HS-27A (cell line): ENCODE measurements at places on chromosomes 2 and 18.

- DNase-seq = no peak
These were observed 11.9 kb upstream of the AGFG1 start for GRCh38 chr2:227460070-227460485.

GRCh38 chr2:177952151-177952550 is 120.4 kb downstream of the PDE11A start:
- DNase-seq = no peak

- DNase-seq = no peak
These were observed 112.8 kb downstream of the ZNF516 start for GRCh38 chr18:76382275-76382674.

DNA sequence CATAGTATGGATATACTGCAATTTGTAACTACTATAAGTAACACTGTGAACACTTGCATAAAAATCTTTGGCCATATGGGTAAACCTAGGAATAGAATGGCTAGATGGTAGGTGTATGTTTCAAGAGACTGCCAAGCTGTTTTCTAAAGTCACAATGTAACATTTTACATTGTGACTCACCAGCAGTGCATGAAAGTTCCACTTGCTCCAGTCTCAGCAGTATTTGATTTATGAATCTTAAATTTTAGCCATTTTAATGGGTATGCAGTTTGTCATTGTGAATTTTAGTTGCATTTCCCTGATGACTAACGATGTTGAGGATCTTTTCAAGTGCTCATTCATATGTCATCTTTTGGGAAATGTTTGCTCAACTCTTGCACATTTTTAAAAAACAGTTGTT is 86.1 kb downstream of the FARSB start:
- no peak for DNase-seq

- no peak for DNase-seq
These were observed 80.7 kb downstream of the PTPN2 start for GRCh38 chr18:12803069-12803936.

DNA sequence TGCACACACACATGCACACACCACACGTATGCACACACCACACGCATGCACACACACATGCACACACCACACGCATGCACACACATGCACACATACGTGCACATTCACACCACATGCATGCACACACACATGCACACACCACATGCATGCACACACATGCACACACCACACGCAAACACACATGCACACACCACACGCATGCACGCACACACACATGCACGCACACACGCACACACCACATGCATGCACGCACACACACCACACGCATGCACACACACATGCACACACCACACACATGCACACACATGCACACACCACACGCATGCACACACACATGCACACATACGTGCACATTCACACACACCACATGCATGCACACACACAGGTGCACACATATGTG is 169.8 kb upstream of the SALL3 start:
- no peak for DNase-seq

- DNase-seq = no peak
These were observed 115.4 kb downstream of the KYNU start for GRCh38 chr2:142992840-142993239.

GRCh38 chr2:207944979-207945600 is 80.2 kb downstream of the PLEKHM3 start:
- DNase-seq = no peak

DNA sequence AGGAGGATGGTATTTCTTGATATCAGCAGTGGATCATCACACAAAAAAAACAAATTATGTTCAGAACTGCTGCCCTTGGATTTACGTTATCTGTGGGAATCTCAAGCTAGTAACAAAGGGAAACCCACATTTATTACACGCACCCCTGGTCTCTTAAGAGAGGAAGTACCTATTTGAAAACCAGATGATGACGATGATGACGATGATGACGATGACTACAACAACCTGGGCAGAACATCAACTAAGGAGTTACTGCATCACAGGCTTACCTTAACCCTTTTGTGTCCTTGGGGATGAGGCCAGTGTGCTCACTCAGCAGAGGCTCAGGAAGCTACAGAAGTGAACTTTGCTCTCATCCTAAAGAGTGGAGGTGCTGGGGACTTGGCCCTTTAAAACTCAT is 169.4 kb downstream of the FSHR start:
- DNase-seq = no peak

DNA sequence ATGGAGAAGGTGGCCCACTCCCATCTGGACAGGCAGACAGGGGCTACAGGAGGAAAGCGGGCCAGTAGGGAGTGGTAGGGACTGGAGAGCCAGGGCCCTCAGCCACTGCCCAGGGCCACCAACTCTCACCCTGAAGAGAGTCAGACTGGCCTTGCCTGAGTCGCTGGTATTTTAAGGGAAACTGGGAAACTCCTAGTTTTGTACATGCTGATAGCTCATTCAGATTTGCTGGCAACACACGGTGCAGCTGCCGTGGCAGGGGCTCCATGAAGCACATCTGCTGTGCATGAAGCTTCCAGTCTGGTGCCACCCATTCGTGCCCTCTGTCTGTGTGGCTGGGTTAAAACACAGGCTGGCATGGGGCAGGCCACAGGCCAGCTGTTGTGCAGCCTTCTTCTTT is 137.3 kb upstream of the GLI2 start:
- DNase-seq = no peak

DNA sequence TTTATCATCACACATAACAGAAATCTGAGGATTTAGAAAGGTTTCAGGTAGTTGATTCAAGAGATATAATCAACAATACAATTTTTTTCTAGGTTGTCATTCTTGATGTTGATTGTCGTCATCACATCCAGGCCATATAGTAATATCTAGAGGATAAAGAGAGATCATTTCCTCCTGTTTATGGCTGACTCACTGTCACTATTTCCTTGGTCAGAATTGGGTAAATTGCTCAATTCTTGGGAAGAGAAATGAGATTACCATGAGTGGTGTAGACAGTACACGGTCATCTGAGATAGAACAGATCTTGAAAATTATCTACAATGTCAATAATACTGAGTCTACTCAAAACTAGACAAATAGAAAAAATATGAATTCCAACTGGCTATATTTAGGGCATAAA is 78.8 kb downstream of the ZNF804A start:
- DNase-seq = no peak

GRCh38 chr2:10778724-10779115 is 33.9 kb downstream of the PDIA6 start:
- no peak for DNase-seq

- no peak for DNase-seq
These were observed 105.5 kb upstream of the GLI2 start for GRCh38 chr2:120630031-120630701.

GRCh38 chr2:7745369-7745768 is 828.2 kb downstream of the RNF144A start:
- DNase-seq = no peak

DNA sequence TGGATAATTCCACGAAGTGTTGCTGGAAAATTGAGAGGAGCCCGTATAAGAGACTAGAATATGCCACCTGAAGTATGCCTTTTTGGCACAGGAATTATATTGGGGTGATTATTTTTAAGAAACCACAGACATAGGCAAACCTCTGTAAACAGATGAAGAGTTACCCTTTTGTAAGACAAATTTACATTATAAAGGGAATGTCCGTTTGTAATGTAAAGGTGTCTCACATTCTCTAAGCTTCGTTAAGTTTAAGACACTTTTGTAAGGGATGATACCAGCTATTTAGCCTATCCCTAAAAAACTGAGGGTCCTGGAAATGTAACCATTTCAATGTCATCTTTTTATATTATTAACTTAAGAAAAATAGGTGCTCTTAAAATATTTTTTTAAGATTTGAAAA is 432.8 kb upstream of the SYT4 start:
- no peak for DNase-seq

- DNase-seq = no peak
These were observed 181.7 kb upstream of the ETAA1 start for GRCh38 chr2:67215214-67216055.

- DNase-seq = no peak
These were observed 340.4 kb downstream of the NRXN1 start for GRCh38 chr2:50691513-50691912.

DNA sequence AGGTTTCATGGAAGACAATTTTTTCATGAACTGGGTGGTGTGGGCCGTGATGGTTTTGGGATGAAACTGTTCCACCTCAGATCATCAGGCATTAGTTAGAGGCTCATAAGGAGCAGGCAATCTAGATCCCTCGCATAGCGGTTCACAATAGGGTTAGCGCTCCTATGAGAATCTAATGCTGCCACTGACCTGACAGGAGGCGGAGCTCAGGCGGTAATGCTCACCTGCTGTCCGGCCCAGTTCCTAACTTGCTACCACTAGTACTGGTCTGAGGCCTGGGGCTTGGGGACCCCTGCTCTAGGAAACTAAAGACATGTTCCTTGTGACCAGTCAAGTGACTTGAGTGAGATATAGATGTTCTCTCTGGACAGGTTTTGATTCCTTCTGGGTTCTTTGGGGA is 49.2 kb downstream of the OXER1 start:
- no peak for DNase-seq

DNA sequence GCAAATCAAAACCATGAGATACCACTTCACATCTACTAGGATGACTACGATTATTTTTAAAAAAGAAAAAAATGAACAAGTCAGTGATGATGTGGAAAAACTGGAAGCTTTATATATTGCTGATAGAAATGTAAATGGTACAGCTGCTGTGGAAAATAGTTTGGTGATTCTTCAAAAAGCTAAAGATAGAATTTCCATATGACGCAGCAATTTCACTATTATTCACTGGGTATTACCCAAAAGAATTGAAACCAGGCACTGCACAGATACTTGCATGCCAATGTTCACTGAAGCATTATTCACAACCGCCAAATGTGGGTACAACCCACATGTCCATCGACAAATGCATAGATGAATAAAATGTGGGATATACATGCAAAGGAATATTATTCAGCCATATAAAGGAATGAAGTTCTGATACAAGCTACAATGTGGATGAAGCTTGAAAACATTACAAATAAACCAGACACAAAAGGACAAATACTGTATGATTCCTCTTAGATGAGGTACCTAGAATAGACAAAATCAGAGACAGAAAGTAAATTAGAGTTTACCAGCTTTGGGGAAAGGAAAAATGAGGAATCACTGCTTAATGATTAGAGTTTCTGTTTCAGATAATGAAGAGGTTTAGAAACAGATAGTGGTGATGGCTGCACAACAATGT is 11.1 kb downstream of the RTTN start:
- no peak for DNase-seq

- DNase-seq = no peak
These were observed 85.6 kb downstream of the CD8B2 start for GRCh38 chr2:106572541-106573450.
